Left renal cortex interstitium (tissue), 4 donors: ENCODE measurements at places on chromosomes 12 and 14. TPM values are rescaled to one million over a fixed set of nuclear protein-coding genes. Genes with fewer than 3 reads are reported as not detected.

Gene PPP2R5C
- polyA plus RNA-seq = 97.9 TPM

Gene TM7SF3
- polyA plus RNA-seq = 87.2 TPM

Gene ACSM4
- polyA plus RNA-seq = not detected

DNA sequence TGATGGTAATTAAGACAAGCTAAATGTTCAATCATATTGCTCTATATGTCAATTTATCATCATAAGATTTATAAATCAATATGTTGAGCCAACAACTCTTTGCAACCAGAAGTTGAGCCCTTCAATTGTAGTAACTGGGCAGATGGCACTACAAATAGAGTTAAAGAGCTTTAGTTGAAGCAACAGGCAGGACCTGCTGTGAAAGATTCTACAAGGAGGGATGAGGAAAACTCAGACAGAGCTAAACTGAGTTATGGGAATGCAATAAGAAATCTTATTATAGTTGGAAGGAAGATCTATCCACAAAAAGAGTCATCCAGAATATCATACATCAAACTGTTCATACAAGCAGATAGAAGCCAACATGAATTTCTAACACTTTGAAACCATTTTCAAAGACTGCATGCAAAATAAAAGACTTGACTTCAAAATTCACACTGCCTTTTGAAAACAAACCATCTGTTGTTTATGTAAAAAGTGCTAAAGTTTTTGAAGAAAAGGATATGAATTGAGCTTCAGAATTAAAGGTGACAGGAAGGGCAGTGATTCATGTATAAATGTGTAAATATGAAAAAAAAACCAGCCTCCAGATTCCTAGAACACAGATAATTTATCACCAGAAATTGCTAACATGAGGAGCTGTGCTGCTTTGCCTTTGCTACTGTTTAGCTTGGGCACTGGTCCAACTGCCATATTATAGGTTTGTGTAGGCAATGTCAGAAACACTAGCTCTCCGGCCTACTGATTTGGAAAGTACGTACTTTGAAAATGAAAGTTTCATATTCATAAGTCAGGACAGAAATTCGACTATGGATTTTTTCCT is 133.2 kb downstream of the SLC35F4 start:
- DNase-seq = no peak

DNA sequence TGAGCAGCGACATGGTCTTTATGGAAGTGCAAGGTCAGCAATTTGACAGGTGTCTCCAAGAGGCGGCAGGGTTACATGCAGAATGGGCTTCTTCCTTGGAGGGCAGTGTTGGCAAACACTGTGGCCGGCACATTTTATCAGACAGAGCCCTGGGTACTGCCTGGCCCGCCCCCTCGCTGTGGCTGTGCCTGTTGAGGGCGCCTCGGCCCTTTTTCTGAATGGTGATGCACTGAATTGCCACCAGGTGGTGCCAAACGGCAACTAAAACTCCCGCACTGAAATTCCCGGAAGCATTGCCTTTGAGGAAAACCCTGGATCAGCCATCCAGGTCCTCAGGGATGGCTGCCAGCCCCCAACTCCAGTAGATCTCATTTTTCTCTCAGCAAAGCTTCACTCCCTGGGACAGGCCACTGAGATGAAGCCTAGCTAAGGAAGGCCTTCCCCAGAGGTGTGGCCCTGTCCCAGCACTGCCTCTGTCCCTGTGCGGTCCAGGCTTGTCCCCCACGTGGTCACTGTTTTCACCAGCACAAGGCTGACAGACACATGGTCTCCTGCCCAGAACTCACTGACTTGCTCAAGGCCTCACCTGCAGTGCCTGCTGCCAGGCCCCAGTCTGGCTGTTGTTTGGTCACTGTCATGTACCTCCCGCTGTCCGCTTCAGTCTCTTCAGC is 73.6 kb downstream of the TESC start:
- DNase-seq = no peak

DNA sequence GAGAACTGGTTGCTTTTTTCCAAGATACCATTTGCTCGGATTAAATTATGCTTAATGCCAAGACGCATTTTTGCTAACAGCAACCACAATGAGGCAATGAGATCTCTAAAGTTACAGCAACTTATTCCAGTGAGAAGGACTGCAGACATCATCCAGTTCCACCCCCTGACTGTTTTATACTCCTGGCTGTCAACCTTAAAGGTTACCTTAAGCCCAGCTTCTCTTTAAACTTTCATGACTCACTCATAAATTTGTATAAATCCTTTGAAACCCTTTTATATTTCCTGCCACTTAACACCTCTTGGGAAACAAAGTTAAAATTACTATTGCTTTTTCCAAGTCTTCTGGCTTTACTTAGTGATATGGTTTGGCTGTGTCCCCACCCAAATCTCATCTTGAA is 80.2 kb downstream of the TMTC1 start:
- DNase-seq = no peak

DNA sequence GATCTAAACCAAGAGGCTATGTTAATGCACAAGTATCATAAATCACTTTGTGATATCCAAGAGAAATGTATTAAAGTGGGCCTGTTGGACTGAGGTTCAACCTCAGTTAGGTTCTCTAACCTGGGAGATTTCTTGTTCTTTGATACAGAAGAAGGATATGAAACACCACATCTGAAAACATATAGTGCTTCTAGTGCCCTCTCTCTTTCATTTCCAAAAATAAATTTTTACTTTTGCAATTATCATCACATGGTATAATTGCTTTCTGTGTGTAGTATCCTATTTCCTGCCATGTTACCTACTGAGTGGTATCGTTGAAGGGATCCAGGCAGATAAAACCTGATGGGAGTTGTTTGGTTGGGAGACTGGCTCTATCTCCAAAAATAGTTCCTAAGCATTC is 264.9 kb downstream of the CCER1 start:
- DNase-seq = no peak

GRCh38 chr12:106273491-106273890 is 25.7 kb upstream of the CKAP4 start:
- DNase-seq = no peak

- no peak for DNase-seq
These were observed 9.0 kb downstream of the BMP4 start for GRCh38 chr14:53947452-53948204.

DNA sequence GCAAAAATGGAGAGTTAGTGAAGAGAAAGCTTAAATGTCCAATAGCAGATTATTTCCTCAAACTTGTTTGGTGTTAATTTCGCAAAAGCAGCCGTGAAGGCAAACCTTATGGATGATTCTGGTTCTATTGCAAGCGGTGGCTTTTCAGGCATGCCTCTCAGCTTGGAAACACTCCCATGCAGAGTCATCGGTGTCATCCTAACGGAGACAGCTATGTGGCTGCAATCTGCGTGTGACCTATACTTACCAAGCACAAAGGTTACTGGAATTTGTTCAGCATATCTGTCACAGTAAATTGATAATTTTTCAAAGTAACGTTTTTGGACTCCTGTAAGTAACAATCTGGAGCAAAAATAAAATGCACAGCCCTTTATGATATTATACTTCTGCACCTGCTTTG is 5.0 kb downstream of the BEST3 start:
- DNase-seq = no peak

DNA sequence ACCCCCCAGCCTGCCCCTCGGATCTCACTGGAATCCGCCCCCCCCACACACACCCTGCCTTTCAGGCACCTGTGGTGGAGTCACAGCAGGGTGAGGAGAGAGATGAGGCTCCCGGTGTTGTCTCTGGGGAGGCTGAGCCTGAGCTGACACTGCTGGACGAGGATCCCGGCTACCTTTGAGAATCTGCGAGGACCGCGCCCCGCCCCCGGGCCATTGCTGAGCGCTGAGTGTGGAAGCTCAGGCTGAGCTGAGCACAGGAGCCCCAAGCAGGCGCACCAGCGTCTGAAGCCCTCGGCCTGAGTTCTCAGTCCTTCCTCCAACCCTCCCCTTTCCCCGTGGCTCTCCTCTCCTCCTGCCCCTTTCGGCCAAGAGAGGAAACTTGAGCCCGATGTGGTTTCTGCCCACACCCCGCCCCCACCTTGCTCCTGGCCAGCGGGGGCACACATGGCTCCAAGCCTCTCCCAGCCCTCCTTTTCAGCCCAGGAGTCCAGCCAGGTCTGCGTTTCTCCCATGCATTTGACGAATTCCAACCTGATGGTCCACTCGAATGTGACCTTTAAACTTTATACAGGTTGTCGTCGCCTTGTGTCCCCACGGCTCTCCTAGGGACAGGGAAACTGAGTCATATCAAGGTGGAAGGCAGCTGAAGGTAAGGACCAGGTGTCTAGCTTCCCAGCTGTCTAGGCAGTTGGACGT is at the start of gene NFE2:
Gene NFE2 (minus strand): TSS at position 284 of the 696 bp plus-strand sequence. CDS start 5,767 bp downstream, outside the sequence.
- DNase-seq = peak; percentile 47

- no peak for DNase-seq
These were observed 154.2 kb upstream of the PRMT8 start for GRCh38 chr12:3336606-3337311.

DNA sequence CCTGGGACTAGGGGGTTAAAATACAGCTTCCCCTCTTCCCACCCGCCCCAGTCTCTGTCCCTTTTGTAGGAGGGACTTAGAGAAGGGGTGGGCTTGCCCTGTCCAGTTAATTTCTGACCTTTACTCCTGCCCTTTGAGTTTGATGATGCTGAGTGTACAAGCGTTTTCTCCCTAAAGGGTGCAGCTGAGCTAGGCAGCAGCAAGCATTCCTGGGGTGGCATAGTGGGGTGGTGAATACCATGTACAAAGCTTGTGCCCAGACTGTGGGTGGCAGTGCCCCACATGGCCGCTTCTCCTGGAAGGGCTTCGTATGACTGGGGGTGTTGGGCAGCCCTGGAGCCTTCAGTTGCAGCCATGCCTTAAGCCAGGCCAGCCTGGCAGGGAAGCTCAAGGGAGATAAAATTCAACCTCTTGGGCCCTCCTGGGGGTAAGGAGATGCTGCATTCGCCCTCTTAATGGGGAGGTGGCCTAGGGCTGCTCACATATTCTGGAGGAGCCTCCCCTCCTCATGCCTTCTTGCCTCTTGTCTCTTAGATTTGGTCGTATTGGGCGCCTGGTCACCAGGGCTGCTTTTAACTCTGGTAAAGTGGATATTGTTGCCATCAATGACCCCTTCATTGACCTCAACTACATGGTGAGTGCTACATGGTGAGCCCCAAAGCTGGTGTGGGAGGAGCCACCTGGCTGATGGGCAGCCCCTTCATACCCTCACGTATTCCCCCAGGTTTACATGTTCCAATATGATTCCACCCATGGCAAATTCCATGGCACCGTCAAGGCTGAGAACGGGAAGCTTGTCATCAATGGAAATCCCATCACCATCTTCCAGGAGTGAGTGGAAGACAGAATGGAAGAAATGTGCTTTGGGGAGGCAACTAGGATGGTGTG is 1.9 kb downstream of the GAPDH start:
- DNase-seq = no peak
